ENCODE measurements at places on chromosomes 3 and 15.

- DNase-seq, result no peak
Observed at GRCh38 chr3:181735911-181736310, 24.2 kb downstream of the SOX2 start.

- no peak for DNase-seq
Observed at GRCh38 chr15:40429068-40429710, 11.6 kb upstream of the BAHD1 start.

GRCh38 chr3:53102601-53103147 is 27.6 kb downstream of the RFT1 start:
- no peak for DNase-seq

DNA sequence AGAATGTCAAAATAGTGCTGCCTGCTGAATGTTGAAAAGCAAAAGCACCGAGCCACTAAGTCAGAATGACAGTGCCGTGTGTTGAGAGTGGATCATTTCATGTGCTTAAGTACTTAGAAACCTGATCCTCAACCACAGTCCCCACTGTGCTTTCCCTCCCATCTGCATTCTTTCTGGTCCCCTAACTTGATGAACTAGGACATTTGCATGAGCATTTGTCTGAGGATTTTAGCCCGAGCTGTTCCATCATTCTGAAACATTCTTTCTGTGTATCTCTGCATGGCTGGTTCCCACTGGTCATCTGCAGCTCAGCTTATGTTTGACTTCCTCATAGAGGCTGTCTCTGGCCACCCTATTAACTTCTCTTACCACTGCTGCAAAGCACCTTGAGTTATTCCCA is 42.0 kb downstream of the SST start:
- DNase-seq, result peak; percentile 21

GRCh38 chr15:94324835-94325767 is 93.7 kb downstream of the MCTP2 start:
- DNase-seq, result no peak

GRCh38 chr3:47578691-47579632 is at the start of gene CSPG5:
CSPG5 (minus strand) TSS chr3:47578865; CDS start chr3:47578693, 172 bp downstream.
- DNase-seq, result no peak

DNA sequence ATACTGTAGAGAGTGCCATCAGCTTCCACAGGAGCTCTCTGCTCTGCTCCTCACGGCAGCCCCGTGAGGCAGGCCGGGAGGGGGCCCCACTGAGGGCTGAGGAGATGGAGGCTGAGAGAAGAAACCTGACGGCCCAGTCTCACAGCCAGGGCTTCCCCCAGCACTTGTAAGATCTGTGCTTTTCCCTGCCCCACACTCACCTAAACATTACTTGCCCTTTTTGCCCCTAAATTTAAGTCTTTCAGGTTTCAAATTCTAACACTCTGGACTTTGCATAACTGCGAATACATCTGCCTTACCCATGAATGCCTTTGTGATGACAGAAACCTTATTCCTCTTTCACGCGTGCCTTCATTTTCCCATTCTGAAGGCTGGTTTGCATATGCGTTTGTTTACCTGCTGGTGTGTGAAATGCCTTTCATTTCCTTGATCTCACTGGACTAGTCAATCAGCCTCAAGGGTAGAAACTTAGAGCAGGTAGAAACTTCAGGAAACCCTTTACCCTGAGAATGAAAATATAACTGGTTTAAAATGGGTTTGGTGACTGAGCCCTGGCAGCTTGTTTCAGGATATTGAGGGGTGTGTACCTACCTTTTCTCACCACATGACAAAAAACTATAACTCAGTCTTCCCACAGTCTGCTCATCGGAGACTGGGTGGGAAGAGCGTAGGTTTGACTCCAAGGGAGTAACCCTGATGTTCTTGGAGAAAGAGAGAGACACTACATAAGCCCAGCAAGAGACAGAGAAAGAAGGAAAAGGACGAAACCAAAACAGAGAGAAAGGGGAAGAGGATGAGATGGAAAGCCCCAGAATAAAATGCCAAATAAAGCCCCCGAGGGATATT is 20.1 kb downstream of the SLC12A8 start:
- DNase-seq, result no peak

DNA sequence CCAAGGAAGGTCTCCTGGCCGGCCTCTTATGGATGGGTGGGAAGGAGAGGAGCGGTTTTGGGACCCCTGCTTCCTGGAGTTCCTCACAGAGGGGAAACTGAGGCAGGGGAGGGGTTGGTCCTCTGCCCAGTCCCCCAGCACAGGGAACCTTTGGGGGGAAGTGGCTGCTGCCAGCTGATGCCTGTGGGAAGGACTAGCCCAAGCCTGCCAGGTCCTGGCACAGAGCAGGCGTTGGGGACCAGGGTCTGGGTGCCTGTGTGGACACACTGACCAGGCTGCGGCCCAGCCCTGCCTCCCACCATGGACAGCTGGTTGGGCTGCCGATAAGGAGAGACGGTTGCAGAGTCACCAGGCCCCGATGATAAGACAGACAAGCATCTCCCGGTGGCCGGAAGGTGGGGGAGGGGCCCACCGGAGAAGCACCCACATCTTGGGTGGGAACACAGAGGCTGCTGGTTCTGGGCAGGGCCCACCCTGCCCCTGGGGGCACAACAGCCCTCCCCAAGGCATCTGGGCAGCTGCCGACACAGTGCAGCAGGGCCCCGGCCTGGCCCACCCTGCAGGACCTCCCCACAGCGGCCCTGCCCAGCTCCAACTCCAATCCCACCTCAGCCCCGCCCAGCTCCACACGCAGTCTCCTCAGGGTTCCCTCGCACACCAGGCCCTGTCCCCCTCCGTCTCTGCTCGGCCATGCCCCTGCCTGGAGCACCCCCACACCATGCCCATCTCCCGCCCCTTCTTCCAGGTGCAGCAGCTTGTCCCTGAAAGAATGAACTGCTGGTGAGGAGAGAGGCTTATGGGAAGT is 50.7 kb downstream of the DNAJB8 start:
- DNase-seq, result no peak

DNA sequence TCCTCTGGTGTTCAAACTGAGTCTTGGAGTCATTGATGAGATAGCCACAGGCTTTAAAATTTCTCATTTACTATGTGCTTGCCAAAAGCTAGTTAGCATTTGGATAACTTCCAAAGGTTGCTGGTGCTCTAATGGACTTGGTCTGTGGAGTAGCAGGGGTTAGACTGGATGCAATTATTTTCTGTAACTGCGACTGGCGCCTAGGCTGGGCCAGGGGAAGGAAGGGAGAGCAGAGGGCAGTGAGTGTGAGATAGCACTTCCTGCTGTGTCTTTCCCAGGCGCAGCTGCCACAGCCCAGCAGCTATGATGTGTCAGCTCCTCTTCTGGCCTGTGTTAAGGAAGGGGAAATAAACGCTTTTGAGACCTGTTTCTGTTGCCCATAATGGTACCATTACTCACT is 98.6 kb downstream of the MYRIP start:
- DNase-seq, result no peak

DNA sequence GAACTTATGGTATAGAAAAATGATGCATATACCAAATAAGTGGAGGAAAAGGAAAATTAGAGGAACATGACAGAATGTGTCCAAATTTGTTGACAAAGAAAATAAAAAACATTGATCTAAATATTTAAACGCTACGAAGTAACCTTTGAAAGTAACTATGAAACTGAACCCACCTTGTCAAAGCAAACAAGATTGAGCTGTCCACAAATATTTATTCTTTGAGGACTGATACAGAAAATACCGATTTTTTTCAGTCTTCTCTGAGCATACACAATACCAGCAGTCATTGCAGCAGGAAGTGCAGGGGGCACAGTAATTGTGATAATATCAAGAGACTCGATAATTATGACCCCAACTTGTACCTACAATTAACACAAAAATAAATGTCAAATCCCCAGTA is 40.0 kb downstream of the ATP13A3 start:
- no peak for DNase-seq

Measured in left kidney (tissue), 8 donors.